IMR-90 (cell line): ENCODE measurements at places on chromosomes 11 and 22. TPM values are rescaled to one million over a fixed set of nuclear protein-coding genes. Genes with fewer than 3 reads are reported as not detected.
A peak's percentile ranks its signal among the peaks of the same experiment; 100 is the strongest.

DNA sequence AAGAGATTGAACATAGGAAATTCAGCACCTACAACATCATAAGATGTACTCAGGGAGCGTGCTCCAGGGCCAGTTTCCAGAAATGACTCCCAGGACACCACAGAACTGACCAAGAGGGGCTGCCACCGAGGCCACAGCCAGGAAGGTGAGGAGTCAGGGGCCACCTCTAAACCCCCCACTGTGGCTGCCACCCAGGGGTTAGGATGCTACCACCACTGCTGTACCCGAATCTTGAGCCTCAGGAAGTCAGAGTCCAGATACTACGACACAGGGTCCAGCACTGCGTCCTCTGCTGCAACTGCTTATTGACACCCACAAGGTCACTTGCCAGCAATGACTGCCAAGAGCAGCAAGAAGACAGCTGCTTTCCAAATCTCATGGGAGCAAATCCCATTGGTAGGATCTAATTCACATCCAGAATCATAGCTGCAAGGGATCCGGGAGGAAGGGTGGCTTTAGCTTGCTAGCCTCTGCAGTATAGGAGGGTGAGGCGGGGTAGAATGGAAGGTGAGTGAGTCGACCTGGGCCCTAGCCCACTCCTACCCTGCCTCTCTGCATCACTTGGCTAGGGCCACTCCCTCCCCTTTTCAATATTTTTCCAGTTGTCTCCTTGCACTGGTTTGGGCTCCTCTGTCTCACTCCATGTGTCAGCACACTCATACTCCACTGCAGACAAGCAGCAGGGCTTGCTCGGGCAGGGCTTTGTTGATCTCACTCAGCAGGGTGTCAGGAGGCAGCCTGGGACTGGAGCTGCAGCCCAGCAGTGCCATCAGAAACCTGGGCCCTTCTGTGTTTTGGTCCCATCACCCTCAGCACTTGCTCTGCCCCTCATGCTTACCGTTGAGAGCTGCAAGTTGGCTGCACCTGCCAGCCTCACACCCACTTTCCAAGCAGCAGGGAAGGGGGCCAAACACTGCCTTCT, 18.1 kb upstream of the CYTH4 start:
- no peak for DNase-seq

DNA sequence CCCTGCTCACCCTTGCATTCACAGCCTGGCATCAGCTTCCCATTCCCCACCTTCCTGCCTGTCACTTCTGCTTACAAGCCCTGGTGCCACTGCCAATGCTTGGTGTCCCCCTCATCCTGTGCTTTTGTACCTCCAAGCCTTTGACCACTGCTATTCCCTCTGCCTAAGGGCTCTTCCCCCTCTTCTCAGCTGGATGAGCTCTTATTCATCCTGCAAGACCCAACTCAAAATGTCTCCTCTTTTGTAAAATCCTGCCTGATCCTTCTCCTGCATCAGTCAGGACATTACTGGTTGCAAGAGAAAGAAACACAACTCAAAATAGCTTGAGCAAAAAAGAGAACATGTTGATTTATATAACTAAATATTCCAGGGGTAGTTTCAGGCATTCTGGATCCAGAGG, 66.9 kb upstream of the TCF20 start:
- DNase-seq = no peak

GRCh38 chr11:13134886-13135285, 125.8 kb downstream of the RASSF10 start:
- no peak for DNase-seq

Gene TPBGL
- not detected in 2 replicates for total RNA-seq

- DNase-seq = no peak
Observed at GRCh38 chr11:119210050-119210449, 3.9 kb downstream of the CBL start.

- DNase-seq = no peak
Observed at GRCh38 chr22:28507896-28508295, 171.7 kb downstream of the TTC28 start.

Gene PDE2A
- total RNA-seq = not detected in 2 replicates

Gene PGR
- total RNA-seq = under 0.01 TPM in 2 replicates

DNA sequence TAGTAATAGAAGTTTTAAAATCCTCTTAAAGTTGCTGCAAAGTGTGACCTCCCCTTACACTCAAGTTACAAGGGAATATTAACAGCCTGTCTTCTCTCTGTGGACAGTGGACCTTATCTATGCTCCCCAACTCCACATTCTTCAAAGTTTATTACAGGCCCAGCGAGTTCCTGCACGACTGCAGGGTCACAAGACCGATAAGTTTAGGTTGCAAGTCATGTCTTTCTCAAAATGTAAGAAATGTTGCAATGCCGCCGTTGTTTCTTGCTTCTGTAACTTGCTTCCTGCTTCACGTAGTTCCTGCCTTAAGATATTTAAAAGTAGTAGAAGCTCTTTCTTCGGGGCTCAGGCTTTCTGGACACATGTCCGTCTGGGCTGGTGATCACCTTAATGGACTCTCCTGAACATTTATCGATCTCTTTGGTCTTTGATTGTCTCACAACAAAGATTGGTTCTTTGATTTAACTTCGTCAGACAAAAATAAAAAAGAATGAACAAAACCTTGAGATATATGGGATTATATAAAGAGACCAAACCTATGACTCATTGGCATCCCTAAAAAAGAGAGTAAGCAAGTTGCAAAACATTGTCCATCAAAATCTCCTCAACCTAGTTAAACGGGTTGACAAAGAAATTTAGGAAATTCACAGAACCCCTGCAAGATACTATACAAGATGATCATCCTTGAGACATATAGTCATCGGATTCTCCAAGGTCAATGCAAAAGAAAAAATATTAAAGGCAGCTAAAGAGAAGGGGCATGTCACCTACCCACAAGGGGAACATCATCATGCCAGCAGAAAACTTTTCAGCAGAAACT, 45.4 kb upstream of the GLYAT start:
- no peak for DNase-seq

Gene AQP11
- total RNA-seq = 1.1 and 1.4 TPM in 2 replicates

DNA sequence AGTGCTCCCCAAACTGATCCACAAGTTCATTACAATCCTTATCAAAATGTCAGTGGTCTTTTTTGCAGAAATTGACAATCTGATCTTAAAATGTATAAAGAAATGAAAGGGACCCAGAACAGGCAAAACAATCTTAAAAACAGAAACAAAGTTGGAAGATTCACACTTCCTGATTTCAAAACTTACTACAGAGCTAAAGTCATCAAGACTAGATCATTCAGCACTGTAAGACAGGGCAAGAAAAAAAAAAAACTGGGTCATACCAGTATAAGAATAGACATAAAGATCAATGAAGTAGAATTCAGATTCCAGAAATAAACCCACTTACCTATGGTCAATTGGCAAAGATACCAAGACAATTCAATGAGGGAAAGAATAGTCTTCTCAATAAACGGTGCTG, 4.5 kb upstream of the STK33 start:
- no peak for DNase-seq

Gene SLC25A18
- total RNA-seq = under 0.01 TPM in 1 of 2 replicates, not detected in the other

DNA sequence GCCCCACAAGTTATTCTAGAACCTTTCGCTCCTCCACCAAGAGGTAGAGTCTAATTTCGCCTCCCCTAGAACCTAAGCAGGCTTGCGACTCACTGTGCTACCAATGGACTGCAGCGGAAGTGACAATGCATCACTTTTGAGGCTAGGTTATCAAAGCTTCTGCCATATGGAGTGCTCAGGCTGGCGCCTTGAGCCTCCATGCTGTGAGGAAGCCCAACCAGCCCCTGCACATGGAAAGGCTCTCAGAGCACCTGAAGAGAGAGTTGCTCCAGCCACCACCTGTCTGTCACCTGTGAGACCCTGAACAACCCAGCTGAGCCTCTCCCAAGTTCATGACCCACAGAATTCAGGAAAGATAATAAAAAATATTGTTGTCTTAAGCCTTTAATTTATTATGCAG, 29.3 kb upstream of the CBX7 start:
- no peak for DNase-seq

DNA sequence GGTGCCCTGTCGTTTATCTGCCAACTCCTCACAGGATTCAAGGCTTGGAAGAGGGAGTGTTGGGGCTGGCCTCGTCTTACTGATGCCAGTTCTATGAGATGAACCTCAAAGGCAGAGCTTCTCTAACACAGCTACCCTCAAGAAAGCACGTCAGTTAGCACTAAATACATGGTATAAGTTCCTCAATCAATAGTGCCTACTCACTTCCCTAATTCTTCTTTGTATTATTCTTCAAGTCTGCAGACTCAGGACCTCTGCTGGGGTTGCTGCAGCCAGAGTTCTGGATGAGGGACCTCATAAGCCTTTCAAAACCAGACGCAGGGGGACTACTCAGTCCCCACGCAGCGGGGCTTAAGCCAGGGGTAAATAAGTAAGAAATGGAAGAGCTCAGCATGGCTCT, 118.3 kb downstream of the VPREB1 start:
- no peak for DNase-seq

Gene CHADL
- 0.18 and 0.28 TPM in 2 replicates for total RNA-seq

- no peak for DNase-seq
Observed at GRCh38 chr11:107733518-107733917, 21.7 kb upstream of the SLN start.

DNA sequence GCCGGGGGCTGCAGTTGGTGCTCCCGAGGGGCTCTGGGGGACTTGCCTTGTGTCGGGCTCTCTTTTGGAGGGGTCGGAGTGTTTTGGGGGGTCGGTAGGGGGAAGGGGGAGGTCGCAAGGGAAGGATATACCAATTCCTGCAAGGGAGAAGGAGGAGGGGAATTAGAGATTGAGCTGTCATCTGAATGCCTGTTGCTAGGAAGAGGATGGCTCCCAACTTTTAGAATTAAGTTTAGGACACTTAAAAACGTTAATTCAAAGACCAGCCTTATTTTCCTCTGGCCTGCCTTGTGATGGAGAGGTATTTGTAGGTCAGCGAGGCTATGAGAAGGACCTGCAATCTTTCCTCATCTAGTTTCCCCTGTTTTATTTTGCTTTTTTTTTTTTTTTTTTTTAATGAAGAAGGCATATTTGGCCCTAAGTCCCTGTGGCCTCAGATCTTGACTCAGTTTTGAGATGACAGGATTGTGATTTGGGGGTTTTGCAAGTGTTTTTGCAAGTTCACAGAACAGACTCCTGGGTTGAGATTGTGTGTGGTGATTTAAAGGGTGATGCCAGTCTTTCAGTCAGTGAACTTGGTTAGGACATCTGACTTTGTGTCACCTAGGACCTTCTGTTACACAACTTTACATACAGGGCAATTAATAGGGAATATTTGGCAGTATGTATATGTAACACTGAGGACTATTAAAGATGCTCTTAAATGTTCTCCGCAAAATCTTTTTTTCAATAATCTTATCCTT, 672 bp downstream of the TMEM135 start:
- DNase-seq = no peak

DNA sequence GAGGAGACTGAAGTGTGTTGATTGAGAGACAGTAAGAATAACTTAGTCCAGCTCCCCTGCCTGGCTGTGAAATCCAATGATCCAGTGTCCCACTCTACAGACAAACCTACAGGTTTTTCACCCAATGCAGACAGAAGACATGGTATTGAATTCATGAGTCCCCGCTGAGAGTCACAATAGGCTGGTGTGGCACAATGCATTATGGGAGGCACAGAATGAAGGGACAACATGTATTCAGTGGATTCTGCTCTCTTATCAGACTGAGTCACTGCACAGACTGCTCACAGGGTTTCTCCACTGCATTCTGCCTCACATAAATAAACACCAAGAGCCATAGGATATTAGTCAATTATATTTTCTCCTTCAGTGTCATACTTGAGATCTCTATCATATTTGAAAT, 55.2 kb upstream of the TOP3B start:
- peak; percentile 91 for DNase-seq

Gene RASSF10
- not detected in 2 replicates for total RNA-seq

DNA sequence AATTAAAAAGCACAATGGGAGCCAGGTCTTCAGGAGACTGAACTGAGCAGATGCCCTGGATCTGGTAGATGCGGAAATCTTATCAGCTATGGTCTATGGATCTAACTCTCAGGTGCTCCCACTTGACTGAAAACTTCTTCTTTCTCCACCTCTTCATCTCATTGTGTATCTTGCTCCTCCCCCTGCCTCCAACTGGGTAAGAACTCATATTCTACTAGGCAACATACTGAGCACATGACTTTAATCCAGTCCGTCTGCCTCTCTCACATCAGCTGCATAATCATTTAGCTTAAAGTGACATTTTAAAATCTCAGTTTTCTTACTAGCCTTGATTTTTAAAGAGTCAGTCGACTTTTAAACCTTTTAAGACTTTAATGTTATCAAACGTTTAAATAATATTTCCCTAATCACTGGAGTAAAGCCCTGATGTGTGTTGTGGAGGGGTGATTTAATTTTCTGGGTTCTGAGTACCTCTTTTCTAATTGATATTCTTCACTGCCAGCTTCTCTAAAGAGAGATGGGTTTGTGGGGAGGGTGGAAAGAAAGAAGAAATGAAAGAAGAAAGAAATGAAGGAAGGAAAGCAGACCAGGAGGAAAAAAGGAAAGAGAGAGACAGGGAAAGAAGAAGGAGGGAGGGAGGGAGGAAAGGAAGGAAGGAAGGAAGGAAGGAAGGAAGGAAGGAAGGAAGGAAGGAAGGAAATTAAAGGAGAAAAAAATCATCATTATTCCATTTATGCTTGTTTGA, 592.8 kb upstream of the ARHGAP42 start:
- DNase-seq = no peak

DNA sequence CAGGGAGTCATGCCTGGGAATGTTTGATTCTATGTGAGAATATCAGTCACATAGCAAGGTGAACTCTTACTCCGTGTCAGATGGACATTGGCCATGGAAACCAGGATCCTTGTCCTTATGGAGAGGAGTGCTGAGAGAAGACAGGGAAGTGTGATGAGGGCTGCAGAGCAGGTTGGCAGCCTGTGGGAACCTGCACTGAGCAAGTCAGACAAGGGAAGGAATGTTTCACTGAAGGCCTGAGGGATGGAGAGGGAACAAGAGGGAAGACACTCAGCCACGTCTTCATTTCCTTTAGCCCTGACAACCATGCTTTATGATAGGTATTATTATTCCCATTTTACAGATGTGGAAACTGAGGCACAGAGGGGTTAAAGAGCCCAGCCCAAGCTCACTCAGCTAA, 38.4 kb upstream of the HORMAD2 start:
- no peak for DNase-seq

Gene OR8D1
- not detected in 2 replicates for total RNA-seq

Gene GPR83
- total RNA-seq = under 0.01 TPM in 2 replicates

Gene SPI1
- total RNA-seq = not detected in 2 replicates

DNA sequence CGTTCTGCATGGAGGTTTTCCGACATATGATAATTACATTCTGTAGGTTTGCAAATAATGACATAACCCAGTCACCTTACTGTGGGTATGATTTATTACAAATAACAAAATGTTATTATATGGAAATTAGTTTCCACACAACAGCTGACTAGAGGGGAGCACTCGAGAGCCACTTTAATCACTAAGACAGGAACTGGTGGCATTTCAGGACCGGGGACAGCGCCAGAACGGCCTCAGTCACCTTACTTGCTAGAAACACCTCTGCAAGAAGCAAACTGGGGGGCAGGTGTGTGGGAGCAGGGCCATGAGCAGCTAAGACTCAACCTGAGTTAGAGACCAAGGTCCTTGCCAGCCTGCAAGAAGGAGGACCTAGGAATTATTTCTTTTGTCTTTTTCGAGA, 199.9 kb downstream of the DSCAML1 start:
- DNase-seq = peak; percentile 32
